Activated CD8-positive, alpha-beta T cell treated with anti-CD3 and anti-CD28 coated beads, Interleukin-2, amount 10 ng/mL, durations not matched to agents 7 days and 5 days (primary cell): ENCODE measurements at places on chromosomes 6 and 20. TPM values are rescaled to one million over a fixed set of nuclear protein-coding genes. Genes with fewer than 3 reads are reported as not detected.

DNA sequence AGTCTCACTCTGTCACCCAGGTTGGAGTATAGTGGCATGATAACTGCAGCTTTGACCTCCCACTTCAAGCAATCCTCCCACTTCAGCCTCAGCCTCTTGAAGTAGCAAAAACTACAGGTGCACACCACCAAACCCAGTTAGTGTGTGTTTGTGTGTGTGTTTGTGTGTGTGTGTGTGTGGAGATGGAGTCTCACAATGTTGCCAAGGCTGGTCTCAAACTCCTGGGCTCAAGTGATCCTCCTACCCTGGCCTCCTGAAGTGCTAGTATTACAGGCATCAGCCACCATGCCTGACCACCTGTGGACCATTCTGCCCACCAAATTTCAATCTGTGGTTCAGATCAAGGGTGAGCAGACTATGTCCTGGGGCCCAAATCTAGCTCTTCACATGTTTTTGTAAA is 8.8 kb downstream of the FASTKD5 start:
- DNase-seq: no peak

GRCh38 chr6:125549202-125549884 is 200.1 kb upstream of the HEY2 start:
- no peak for DNase-seq

DNA sequence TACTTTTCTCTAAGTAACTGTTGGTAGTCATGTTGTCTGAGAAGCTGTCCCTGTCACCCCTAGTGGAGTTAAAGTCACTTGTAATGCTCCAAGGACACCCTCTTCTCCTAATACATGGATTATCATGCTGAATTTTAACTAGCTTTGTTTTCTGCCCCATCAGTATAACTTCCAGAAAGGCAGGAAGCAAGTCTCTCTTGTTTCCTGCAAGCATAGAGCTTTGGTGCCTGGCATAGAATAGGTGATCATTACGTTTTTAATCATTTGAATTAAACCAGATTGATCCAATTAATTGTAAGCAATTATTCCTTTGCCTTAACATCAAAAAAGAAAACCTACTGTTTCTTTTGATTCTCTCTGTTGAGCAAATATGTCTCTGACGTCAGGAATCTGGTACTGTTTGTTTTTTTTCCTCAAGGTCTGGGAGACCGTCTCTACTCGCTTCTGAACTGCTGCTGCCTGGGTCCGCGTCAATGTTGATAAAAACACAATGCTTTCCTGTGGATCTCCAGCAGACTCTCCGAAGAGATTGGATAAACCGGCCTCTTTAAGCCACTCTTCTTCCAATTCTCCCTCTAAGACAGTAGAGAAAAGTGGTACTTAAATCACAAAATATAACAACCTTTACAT is 71.8 kb downstream of the ARHGAP18 start:
- DNase-seq: no peak

- DNase-seq: no peak
Measured at GRCh38 chr6:40610229-40610628, 23.1 kb upstream of the LRFN2 start.

DNA sequence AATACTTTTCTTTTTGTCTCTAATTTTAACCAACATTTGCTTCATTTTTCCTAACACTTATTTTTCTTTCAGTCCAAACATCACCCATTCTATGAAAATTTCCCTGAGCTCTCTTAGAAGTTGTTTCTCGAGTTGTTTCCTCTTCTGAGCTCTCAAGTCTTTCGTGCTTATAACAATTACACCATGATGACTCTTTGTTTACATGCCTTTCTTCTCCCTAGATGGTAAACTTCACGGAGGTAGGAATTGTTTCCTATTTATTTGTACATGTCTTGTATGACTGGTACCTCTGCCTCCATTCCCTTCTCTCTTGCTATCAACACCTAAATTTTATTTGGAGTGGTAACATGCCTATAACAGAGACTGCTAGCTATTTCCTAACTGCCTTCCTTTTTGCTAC is 6.4 kb downstream of the BLOC1S5 start:
- DNase-seq: no peak

- no peak for DNase-seq
Measured at GRCh38 chr6:84866715-84867114, 102.3 kb upstream of the TBX18 start.

DNA sequence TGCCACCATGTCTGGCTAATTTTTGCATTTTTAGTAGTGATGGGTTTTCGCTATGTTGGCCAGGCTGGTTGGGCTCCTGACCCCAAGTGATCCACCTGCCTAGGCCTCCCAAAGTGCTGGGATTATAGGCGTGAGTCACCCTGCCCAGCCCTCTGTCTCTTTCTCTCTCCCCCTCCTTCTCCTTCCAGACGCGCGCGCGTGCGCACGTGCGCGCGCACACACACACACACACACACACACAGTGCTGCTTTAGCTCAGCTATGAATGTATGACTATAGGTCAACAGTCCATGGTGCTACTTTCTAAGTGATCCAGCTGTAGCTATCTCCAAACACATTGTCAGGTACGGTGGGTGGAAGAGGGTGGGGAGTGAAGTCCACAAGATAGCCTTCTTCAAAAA is 449.5 kb downstream of the PHF3 start:
- no peak for DNase-seq

DNA sequence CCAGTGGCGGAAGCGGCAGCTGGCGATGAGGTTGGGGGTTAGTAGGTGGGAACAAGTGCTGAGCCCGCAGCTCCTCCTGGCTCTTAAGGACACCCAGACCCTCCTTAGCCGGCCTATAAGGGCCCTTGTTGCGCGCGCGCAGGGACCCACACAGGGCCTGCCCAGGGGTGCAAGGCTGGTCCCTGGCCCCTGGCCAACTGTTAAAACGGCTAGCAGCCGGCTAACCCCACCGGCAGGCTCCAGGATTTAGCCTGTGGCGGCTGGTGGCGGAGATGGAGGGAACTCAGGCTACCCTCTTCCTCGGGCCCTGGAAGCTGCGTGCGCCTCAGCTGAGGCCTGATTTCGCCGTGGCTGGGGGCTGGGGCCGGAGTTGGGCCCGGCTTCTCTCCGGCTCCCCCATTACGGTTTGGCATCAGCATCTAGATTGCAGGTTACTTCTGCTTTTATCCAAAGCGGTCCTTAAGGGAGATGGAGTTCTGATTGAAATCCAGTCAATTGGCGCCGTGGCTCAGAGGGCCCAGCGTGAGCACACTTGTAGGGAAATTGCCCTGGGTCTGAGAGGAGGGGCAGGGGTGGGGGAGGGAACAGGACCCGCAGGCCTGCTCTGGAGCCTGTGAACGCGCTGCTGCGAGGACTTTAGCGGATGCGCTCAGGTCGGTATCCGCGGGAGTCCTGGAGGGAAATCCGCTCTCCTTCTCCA is 36.9 kb upstream of the CCDC167 start:
- DNase-seq: no peak

DNA sequence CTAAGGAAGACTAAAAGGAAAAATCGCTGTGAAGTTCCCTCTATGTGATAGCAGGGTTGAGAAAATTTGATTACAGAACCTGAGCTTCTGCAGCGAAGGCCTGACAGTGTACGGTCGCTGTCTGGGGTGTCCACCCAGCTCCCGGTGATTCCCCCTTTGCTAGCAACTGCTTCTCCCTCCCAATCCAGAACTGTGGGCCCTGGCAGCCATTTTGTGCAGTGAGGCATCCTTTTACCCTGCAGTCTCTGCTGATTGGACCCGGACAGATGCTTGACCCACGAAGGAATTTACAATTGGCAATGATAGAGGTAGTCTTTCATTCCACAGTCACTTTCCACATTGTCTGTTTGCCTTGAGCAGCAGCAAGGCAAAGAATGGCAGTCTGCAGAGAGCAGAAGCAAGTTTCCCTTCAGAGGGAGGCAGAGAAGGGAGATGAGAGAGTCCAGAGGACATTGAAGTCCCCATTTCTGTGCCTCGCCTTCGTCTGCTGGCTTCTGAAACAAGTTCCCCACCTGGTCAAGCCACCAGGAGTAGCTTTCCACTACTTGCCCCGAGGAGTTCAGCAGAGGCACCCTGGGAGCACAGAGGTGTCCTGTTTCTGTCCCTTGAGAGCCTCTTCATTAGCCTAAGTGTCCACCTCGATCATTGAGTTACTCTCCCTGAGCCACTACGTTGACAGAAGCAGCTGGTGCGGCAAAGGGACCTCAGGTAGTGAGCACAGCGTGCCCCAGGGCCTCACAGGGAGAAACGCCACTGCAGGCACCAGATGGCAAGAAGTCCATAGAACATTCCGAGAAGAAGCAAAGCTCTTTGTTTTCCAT is 370.3 kb downstream of the NRN1 start:
- no peak for DNase-seq

DNA sequence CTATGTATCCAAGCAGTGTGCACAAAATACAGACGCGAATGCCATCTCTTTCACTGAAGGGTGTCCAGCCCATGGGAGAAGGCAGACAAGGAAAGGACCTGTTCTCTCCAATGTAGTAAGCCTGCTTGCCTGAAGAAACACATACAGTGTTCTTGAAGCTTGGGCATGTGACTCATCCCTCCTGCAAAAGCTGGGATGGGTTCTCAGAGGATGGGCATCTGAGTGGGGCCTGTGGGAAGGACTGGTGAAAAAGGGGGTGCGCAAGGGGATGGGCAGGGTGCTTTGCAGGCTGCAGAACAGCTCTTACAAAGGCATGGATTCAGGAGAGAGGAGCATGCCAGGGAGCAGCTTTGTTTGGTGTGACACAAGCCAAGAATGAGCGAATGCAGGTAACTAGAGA is 128.1 kb downstream of the FYN start:
- DNase-seq: no peak

GRCh38 chr6:149138089-149138488 is 179.4 kb upstream of the TAB2 start:
- DNase-seq: no peak

- no peak for DNase-seq
Measured at GRCh38 chr6:96624957-96625356, 62.0 kb downstream of the FHL5 start.

DNA sequence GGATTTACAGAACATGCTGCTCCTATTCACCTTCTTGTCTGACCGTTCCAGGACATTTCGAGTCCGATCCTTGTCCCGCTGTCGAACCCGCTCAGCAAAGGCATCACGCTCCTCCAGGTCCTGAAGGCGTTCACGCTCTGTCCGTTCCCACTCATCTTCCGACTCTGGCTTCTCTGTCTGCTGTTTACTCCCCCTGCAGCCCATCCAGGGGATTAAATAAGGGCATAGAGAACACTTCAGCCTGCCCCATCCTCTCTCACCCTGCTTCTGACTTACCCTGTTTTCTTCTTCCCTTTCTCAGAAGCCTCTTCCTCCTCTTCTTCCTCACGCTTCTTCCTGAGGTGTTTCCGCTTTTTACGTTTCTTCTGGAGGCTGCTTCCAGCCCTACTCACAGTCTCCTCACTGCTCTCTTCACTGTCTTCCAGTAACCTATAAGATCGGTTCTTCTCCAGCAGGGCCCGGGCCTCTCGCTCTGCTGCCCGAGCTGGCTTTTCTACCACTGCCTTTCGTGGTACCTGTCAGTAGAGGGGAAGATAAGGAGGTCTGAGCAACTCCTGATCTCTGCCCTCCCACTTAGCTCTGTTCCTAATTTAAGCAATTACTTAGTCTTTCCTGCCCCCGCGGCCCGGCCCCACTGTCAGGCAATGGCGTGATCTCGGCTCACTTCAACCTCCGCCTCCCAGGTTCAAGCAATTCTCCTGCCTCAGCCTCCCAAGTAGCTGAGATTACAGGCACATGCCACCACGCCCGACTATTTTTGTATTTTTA is 1.9 kb downstream of the DHX16 start:
- DNase-seq: no peak

DNA sequence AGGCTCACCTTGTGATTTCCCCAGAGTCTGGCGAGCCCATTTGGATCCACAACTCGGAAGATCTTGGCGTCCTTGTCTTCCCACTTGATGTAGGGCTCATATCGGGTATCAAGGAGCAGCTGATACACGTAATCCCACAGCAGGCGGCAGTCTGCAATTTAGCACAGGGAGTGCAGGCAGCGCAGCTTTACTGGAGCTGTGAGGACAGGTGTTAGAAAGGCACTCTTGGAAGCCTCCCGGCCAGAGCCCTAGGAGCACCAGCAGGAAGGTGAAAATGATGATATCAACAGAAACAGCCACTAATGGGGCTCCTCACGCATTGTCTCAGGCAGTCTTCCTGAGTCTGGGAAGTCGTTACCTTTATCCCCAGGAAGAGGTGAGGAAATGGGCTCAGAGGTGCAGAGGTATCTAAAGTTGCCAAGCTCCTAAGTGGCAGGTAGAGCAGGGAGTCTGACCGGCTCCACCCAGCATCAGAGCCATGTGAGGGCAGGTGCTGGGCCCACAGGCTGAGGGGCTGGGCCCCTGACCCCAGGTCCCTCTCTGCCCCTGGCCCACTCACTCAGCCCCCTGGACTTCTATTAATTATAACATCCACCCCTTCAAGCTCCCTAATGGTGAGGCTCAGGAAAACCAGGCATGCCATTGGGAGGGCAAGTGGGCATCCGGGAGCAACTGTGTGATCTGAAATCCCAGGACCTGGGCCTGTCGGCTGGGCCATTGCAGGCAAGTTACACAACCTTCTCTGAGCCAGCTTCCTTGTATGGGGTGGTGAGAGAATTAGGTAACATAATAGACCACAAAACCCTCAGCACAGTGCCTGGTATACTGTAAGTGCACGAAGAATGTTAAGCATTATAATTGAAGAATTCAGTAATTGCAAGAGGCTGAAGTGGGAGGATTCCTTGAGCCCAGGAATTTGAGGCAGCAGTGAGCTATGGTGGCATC is 18.3 kb downstream of the ETV7 start:
- no peak for DNase-seq

DNA sequence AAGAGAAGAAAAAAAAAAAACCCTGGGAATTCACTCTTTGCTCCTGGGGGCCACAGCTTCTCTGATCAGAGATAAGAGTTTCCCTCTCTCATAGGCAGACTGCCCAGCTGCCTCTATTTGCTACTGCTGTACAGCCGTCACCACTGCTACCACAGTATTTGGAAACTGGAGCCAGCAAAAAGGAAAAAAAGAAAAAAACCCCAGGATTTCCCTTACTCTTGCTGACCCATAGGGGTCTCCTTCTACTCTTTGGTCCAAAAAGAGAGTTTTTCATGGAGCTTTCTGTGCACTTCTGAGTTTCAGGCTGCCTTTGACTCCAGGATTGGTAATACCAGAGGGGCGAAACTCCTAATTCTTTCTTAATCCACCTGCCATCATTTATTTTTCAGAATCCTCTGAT is 89.7 kb downstream of the MDGA1 start:
- no peak for DNase-seq

DNA sequence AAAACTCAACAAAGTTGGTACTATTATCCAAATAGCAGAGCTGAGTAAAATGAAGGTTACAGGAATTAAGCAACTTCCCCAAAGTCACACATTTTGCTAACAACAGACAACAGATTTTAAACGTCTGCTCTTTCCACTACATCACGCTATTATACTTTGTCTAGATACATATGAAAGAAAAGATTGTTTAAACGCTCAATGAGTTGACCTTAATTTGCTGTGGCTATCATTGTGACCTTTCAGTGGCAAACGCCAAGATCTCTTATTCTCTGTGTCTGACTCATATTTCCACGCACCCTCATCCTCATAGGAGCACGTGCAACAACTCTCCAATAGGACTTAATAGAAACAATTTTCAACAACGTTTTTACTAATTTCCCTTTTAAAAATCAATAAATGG is 540.1 kb downstream of the MAFB start:
- DNase-seq: no peak

Gene SLC16A10
- 6.4 TPM for total RNA-seq

Gene RSPH9
- total RNA-seq: not detected

Gene SRXN1
- total RNA-seq: 9.3 TPM

Gene HLA-DOA
- total RNA-seq: 3.3 TPM

Gene DEFB115
- not detected for total RNA-seq

Gene FHL5
- total RNA-seq: not detected

Gene ZDHHC14
- 12.1 TPM for total RNA-seq

Gene OR2J3
- not detected for total RNA-seq

Gene GMDS
- 38.5 TPM for total RNA-seq

Gene WFDC12
- not detected for total RNA-seq
